ENCODE measurements at places on chromosomes 3 and 15.
A peak's percentile ranks its signal among the peaks of the same experiment; 100 is the strongest.

DNA sequence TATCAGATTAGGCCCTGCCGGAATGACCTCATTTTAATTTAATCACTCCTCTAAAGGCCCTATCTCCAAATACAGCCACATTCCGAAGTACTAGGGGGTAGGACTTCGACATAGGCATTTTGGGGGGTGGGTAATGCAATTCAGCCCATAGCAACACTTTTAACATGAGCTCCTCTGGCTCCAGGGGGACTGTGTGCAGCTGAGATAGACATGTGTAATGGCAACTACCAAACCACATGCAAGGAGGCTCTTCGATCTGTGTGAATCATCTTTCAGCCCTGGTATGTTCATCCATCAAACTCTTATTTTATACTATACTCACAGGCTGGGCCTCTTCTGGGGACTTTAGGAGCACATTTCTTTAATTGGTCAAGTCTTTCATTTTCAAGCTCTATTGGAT lies 57.4 kb upstream of the PPARG start:
- ATAC-seq, result no peak

- ATAC-seq, result no peak
These were observed 273.3 kb downstream of the RPLP1 start for GRCh38 chr15:69725957-69726356.

- no peak for ATAC-seq
These were observed 45.3 kb downstream of the TSC22D2 start for GRCh38 chr3:150453353-150453752.

DNA sequence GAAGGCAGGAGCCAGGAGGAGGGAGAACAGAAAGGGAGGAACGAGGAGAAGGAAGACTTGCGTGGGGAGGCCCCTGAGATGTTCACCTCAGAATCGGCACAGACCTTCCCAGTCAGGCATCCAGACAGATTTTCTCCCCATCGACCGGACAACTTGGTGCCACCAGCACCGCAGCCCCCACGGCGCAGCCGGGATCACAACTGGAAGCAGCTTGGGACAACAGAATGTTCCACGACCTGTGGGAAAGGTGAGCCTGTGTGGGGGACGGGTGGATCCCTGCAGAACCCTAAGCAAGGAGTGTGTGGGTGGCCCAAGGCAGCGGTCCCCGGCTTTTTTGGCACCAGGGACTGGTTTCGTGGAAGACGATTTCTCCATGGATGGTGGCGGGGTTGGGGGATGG lies 72.6 kb upstream of the NR2E3 start:
- no peak for ATAC-seq

- ATAC-seq, result no peak
These were observed 60.5 kb downstream of the FBN1 start for GRCh38 chr15:48584812-48585563.

GRCh38 chr3:57688291-57688690 lies 4.6 kb downstream of the DENND6A start:
- no peak for ATAC-seq

DNA sequence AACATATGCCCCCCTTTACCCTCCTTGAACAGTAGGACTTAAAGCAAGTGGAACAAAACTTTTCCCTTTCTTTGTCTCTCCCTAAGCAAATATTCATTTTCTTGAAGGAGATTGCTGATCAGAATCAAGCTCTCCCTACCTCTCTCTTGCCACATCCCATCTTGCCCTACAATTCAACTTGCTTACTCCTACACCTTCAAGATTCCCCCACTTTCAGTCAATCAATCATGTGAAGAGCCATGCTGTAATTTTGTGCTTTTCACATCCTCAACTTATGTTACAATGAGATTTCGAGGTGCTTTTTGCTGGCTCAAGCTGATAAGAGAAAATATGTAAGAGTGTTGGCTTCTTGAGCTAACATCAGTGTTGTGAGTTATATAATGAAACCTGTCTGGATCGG lies 662.9 kb downstream of the NLGN1 start:
- ATAC-seq, result no peak

DNA sequence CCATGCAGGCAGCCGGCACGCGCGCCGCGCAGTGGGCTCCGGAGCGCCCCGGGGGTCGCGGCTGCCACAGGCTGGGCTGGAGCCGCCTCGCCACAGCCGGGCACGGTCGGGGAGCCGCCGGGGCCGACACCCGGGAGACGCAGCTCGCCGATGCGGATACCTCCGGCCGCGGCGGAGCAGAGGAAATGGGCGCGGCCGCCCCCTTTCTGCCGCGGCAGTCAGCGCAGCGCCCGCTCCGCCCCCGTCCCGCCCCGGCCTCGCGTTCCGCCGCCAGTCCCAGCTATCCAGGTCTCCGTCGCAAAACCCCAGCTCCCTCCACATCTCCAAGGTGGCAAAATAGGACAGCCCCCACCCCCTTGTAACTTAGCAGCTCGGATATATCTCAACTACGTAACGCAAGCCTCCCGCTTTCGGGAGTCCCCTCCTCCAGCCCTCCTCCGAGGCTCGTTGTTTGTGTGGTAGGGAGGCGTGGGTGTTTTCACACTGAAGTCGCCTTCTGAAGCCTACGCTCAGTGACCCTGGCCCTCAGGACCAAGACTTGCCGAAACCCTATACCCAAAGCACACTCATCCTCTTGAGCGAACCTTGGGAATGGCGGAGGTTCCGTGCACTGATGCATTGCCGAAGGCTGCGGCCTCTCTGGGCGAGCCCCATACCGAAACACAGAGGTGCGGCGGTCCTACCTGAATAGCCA lies at the start of gene SH3BP5:
Gene SH3BP5, minus strand, starts transcription at position 182 of the 694 bp plus-strand sequence. Its CDS starts 178 bp downstream, at position 4.
- peak; percentile 84 for ATAC-seq

- ATAC-seq, result no peak
These were observed 248.3 kb downstream of the ADAMTS17 start for GRCh38 chr15:100093211-100094126.

- no peak for ATAC-seq
These were observed 327.6 kb downstream of the GRM7 start for GRCh38 chr3:7188551-7188950.

GRCh38 chr15:100472736-100473135 lies 56.0 kb downstream of the CERS3 start:
- ATAC-seq, result no peak

DNA sequence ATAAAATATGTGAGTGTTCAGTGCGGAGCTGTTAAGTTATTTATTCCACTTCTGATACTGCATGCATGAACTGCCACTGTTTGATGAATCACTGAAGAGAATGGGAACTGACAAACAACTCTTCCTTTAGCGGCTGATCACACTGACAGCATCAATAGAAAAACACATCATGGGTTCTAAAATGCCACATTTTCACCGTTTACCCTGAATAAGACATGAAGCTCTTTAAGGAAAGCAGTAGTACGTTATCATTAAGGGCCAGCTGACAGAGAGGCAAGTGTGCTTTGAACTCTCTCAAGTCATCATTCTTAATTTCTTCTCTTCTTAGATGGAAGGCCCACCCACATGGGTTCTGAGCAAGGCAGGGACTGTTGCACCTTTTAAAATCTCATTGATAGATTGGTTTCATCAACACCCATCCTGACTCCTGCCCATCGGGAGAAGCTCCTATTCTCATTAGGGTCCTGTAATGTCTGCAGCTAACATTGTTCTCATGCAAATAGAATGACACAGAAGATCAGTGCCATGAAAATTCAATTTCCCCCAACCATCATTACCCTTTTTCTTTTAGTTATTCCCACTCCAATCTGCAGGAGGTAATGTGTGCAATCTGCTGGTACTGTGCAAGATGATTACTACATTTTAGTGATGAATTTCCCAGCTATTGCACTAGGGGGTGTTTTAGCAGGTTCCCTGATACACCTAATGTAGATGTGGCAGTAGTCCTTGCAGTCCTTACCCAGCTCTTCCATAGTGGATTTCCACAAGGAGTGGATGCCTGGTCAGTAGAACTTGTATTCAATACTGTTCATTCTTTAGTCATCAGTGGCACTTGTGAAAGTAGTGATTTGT lies 119.1 kb downstream of the ROBO2 start:
- ATAC-seq, result peak; percentile 85

DNA sequence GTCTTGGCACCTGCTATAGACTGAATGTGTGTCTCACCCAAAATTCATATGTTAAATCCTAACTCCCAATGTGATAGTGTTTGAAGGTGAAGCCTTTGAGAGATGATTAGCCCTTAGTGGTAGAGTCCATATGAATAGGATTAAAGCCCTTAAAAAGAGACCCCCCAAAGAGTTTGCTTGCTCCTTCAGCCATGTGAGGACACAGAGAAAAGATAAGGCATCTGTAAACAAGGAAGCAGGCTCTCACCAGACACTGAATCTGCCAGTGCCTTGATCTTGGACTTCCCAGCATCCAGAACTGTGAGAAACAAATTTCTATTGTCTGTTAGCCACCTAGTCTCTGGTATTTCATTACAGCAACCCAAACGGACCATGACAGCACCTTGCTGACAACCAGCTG lies 16.6 kb downstream of the KPNA1 start:
- ATAC-seq, result no peak

GRCh38 chr3:113204371-113204770 lies 7.0 kb upstream of the BOC start:
- no peak for ATAC-seq

DNA sequence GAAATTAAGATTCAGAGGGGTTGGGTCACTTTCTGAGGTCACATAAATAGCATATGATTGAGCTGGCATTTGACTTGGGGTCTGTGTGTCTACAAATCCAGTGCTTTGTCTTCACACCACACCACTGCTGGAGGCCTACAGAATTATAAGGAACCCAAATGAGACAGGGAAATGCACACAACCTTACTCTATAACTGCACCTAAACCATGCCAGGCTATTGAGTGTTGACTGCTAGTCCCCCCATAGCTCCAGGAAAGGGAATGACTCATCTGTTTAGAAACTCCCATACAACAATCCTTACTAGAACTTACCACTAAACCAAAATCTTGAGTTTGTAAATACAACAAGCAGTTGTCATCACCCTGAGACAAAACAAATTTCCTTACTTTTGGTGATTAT lies 16.9 kb upstream of the TSC22D2 start:
- ATAC-seq, result peak; percentile 23

GRCh38 chr15:33328106-33328505 lies 17.3 kb downstream of the RYR3 start:
- no peak for ATAC-seq

DNA sequence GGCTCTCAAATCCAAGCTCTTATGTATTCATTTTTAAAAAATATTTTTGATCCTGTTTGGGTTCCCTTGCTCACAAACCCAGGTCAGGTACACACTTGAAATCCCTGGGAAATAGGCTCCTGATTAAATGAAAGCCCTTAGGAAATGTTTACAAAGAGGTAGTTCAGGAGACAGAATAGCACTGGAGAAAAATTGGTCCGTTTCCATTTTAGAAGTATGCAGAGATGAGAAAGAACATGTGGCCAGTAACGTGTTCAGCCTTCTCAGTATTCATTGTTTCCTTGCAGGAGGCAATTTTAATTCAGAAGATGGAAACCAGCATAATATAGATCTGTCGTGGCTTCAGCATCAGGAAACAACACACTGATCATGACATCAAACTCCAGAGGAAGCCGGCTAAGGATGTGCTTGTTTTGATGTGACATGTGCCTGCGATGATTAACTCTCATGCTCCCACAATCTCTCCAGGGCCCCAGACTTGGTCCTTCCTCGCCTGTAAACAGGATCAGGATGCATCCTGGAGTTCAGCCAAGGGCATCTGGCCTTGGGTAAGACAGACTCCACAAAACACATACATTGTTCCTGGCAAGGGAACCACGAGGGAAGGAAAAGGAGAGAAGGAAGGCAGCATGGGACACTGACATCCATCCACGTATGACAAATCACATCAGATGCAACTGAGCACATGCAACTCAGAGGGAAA lies 350.5 kb upstream of the THBS1 start:
- ATAC-seq, result no peak

GRCh38 chr15:40287968-40288367 lies 5.1 kb upstream of the ANKRD63 start:
- peak; percentile 7 for ATAC-seq

DNA sequence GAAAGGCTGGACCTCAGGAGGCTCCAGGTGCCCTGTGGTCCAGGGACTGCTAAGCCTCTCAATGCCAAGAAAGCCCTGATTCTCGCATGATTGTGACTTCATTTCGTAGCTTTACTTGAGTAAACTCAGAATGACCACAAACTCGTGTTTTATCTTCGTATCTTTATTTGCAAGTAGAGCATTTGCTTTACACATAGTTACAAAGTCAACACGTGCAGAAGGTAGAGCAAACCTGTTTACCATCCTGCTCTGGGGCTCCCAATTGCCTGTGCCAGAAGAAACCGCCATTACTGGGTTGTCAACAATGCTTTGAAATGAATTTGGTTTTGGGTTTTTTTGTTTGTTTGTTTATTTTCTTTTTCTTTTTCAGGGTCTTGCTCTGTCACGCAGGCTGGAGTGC lies 5.8 kb upstream of the MESP1 start:
- no peak for ATAC-seq

DNA sequence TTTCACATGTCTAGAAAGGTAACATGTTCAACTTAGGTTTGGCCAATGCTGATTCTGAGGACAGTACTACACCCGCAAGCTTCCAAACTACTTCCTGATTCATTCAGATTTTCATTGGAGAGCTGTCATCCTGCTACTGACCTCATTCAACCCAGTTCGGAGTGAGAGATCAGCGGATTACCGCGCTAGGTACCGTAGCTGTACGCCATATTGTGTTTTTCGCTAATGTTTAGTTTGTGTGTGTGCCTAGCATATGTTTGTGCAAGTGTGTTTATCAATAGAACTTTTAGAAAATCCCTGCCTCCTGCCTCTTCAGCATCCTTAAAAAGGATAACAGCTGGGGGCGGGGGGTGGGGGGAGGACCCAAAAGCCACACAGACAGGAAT lies 1.1 kb downstream of the ZBTB20 start:
- peak; percentile 1 for ATAC-seq

DNA sequence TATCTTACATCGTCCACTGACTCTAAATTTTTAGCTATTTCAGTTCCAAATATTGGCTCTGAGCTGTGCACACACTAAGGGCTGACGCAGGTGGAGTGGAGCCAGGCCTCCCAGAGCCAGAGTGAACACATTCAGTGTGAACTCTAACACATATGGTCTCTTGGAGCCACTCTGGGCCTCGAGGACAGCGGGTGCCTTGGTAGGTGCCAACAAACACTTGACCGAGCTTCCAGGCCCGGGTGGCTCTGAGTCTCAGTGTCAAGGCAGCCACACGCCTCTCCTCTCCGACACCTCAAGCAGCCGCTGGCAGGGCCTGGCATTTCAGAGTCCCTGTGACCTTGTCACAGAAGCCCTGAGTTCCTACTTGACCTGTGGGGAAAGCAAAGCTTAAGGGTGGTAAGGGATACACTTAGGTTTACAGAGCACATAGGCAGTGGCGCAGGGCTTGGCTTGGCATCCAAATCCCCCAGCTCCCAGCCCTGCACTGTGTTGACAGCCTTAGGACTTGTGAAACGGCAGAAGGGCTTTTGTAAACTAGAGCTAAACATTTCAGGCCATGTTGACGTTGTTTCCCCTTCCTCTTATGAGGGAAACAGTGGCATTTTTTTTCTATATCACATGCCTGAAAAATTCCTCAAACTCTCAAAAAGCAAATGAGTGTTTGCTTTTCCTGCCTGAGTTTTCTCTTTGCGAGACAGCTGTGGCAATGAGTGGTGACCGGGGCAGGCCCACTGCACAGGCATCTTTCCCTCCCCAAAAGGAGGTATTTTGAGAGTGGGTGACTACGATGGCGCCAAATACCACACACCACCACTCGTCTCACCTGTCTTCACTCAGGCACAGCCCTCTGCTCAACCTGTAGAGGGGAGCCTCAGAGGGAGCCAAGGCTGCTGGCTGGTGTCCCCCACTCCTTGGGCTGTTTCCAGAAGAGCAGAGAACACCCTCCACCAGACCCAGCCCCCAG lies 60.8 kb downstream of the DAPK2 start:
- ATAC-seq, result no peak
